Left colon (tissue), 2 donors: ENCODE measurements at places on chromosomes 12 and 14. TPM values are rescaled to one million over a fixed set of nuclear protein-coding genes. Genes with fewer than 3 reads are reported as not detected.

GRCh38 chr12:124125203-124125871, 152.3 kb downstream of the ZNF664 start:
- no peak for DNase-seq

KRT2 gene
- total RNA-seq, result not detected

DNA sequence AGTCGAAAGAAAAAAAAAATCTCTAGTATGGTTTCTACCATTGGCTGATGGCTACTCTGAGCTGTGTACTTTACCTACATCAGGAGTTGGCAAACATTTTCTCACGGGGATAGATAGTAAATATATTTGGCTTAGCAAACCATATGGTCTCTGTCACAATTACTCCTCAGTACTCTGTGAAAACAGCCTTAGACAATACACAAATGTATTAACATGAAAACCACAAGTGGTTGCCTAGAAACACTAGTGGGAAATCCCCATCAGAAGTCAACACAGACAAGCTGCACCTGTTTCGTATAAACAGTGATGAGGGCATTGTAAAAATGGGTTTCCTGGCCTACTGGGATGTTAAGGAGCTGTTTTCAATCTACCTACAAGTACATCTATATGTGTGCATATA, 84.6 kb upstream of the NAV3 start:
- no peak for DNase-seq

- DNase-seq, result peak; percentile 52
Measured at GRCh38 chr14:23183479-23183878, at the start of gene SLC7A8. Gene SLC7A8 (minus strand): TSS chr14:23183660. CDS start chr14:23182914, 746 bp downstream.

- no peak for DNase-seq
Measured at GRCh38 chr14:20667957-20668356, 16.4 kb upstream of the RNASE4 start.

DNA sequence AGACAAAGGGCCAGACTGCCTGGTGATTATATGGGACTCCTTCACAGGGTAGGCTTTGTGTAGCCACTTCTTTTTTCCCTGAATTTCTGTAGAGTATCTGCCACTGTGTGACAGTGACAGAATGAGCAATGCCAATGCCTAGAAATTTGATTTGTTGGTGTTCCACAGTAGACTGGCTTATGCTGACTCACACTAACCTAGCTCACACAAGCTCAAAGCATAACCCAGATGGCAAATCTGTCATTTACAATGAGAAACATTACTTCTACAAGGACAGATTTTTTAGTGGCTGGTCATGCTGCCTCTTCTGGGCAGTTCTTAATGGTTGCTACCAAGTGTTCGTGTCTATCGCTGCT, 15.9 kb downstream of the CFAP251 start:
- DNase-seq, result no peak

DNA sequence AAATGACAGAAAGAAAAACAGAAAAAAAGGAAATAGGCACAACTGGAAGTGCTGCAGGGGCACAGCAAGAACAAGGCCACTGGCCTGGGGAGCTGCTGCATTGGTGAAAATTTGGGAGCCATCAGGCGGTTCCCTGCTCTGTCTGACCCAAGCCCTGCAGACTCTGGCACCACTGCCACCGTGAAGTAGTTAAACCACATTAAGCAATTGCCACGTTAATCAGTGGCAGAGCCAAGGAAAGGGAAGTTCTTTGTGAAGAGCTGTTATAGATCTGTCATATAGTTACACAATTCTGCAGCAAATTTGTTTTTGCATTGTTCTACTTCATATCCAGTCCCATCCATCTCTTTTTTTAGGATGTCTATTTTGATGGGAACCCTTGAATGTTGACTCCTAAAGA, 915.3 kb downstream of the FSCB start:
- no peak for DNase-seq

DNA sequence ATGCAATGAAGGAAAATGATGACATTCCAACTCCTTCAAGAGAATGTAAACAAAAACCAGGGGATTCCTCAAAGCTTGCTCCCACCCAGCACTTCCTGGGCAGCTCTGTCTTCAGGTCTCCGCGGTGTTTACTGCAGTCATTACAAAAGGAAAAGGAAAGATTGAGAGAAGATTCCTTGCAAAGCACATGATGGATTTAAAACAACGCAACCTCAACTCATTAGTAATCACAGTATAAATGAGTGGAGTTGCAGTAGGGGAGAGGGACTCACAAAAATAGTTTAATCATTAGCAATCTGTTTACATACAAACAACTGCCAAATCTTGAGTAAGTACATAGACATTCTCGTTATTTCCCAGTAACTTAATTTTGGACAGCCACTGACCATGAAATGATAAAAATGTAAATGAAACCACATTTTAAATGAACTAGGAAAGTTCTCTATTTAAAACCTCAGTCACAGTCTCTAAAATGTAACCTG, 49.7 kb upstream of the OVCH1 start:
- DNase-seq, result no peak

- no peak for DNase-seq
Measured at GRCh38 chr14:65373016-65373670, 39.4 kb upstream of the FUT8 start.

DNA sequence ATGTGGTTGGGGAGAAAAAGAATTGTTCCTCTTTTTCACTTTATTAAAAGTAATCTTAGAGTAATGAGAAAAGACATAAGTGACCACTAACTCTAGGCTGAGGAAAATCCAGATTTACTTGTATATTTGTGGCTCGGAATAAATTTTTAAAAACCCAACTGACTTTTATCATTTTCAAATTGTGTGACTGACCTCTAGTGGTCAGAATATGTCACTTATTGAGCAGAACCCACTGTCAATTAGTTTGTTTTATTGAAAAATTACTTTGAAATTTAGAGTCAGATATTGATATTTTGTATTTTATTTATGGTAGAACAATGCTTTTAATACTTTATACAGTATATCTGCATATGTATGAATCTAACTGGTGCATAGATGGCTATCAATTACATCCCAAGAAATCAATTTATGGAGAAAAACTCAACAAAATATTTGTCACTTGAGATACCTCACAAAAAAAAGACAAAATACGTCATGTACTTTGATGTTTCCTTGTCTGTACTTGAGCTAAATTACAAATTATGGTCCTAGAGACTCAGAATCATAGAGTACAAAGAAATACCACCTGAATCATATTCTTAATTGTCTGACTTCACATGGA, 229.4 kb downstream of the CNTN1 start:
- no peak for DNase-seq

ZNF891 gene
- 1.6 TPM for total RNA-seq

- no peak for DNase-seq
Measured at GRCh38 chr14:105153331-105153731, 15.2 kb downstream of the JAG2 start.

DNA sequence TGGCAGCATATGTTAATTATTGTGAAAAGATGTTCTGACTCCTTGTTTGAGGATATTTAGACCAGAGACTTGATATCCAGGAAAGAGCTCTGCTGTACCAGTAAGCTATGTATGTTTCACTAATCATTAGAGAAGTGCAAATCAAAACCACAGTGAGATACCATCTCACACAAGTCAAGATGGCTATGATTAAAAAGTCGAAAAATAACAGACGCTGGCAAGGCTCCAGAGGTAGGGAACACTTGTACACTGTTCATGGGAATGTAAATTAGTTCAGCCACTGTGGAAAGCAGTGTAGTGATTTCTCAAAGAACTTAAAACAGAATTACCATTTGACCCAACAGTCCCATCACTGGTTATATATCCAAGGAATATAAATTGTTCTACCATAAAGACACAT, 171.6 kb downstream of the DPY19L2 start:
- DNase-seq, result no peak

TAC3 gene
- 2.8 TPM for total RNA-seq

HSPB8 gene
- 32.4 TPM for total RNA-seq

DNA sequence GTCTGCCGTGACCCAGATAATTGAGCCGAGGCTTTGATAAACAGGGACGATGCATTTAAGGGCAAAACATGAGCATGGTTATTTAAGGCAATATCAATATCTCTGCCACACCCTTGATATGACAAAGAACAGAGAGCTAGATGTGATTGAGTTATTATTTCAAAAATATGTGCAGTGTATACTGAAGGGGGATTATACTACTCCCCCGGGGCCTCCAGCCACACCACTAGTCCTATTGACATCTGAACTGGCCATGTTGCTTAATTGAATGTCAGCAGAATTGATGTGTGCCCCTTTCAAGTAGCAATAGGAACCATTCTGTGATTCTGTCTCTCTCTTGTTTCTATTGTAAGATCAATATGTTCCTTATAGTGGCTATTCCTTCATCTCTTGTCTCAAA, 794.8 kb upstream of the SEL1L start:
- no peak for DNase-seq

GRCh38 chr14:26597071-26597588, 703 bp downstream of the NOVA1 start:
- peak; percentile 28 for DNase-seq

- DNase-seq, result no peak
Measured at GRCh38 chr12:100138048-100138802, 4.4 kb downstream of the BLTP3B start.

MORN3 gene
- not detected for total RNA-seq

NXPH4 gene
- total RNA-seq, result not detected
